ENCODE measurements at places on chromosomes 5 and 9. TPM values are rescaled to one million over a fixed set of nuclear protein-coding genes. Genes with fewer than 3 reads are reported as not detected.

Gene LHFPL2
- total RNA-seq = 73.0 TPM

Gene PCDHGA11
- total RNA-seq = 4.8 TPM

Gene SLC34A3
- not detected for total RNA-seq

Gene SPAG8
- total RNA-seq = 0.36 TPM

Gene LRRC26
- 0.15 TPM for total RNA-seq

Data from melanocyte of skin (primary cell).